NCI-H2029 treated with DMSO at 0.1 percent for 48 hours (cell line): ENCODE measurements at places on chromosomes 11 and 22.

- no peak for DNase-seq
Measured at GRCh38 chr11:123253911-123254310, 58.9 kb upstream of the CLMP start.

GRCh38 chr11:94583213-94583865 is 16.2 kb downstream of the PIWIL4 start:
- DNase-seq, result no peak

DNA sequence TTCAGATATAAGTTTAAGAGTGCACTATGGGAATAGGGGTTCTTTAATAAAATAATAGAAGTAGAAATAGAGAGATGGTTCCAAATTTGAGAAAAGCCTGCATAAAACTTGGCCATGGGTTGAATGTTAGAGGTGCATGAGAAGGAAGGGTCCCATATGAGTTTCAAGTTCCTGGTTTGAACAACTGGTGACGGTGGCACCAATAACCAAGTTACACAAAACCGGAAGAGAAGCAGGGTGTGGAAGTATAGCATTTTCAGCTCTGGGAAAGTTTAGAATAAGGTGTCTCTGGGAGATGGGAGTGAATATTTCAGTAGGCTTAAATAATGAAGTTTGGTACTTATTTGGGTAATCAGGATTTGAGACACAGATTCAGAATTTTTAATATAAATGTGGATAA is 2.4 kb downstream of the CASP1 start:
- no peak for DNase-seq

GRCh38 chr11:107957109-107957588 is 28.9 kb downstream of the RAB39A start:
- no peak for DNase-seq

GRCh38 chr11:33211580-33211979 is 45.6 kb upstream of the HIPK3 start:
- DNase-seq, result peak; percentile 91
